ENCODE measurements at places on chromosomes 2 and 18.

DNA sequence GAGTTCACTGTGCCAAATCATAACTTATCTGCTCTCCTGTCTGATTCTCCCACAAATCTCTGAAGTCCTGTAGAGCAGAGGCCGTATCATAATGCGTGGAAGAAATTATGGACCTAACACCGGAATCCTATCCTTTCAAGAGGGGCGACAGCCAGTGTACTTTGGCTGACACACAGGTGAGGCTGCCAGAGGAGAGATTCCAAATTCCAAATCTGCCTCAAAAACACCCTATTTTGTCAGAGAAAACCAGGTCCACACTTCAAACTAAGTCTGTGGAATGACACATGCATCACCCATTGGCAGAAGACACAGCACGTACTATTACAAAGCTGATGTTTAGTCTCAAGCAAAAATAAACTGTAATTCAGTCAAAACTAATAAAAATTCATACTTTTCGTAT, 139.2 kb upstream of the PID1 start:
- DNase-seq, result no peak

DNA sequence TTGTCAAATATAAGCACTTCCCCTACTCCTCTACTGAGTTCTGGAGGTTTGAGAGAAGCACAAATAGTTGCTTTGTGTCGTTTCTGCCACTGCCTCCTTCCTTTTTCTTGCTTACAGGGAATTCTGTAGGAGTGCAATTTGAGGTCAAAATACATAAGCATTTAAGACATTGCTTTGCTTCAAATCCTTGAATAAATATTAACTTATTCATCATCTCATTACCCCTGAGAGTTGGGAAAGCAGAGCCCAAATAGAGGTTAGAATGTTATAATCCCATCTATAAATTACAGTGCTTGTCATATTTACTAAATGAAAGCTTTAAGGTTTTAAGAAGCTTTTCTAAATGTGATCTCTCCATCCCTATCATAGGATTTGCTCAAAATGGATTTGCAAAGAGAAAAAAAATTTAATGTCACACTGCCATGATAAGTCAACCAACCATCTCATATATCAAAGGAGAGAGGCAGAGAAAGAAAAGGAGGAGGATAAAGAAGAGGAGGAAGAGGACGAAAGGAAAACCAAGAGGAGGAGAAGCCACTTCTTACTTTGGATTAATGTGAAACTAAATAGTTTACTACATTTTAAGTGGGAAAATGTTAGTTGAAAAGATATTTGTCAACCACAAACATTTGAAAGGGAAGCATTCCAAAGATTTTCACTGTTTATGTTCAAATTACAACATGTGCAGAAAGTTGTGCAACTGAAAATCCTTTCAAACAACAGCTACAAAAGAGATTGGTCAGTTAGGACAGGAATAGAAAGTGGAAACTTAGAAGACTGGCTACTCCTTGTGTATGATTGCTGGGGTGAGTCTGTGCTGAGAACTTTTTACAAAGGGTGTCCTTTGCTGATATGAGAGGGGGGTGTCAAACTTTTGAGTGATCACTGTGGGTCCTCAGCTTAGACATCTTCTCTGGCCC, 277.3 kb upstream of the FN1 start:
- DNase-seq, result no peak

- DNase-seq, result no peak
Measured at GRCh38 chr18:23247331-23247730, 112.0 kb downstream of the CABLES1 start.

DNA sequence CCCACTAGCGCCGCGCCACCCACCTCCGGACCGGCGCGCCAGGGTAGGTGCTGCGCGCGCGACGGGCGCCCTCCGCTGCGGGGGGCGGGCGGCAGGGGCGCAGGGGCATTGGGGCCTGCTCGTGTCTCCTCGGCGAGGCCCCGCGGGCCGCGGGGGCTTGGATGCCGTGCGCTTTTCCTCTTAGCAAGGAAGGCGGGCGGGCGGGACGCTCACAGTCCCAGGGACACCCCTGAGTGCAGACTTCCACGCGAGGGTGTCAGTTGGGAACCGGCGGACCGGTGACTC, 748 bp downstream of the TWIST2 start:
- DNase-seq, result no peak

DNA sequence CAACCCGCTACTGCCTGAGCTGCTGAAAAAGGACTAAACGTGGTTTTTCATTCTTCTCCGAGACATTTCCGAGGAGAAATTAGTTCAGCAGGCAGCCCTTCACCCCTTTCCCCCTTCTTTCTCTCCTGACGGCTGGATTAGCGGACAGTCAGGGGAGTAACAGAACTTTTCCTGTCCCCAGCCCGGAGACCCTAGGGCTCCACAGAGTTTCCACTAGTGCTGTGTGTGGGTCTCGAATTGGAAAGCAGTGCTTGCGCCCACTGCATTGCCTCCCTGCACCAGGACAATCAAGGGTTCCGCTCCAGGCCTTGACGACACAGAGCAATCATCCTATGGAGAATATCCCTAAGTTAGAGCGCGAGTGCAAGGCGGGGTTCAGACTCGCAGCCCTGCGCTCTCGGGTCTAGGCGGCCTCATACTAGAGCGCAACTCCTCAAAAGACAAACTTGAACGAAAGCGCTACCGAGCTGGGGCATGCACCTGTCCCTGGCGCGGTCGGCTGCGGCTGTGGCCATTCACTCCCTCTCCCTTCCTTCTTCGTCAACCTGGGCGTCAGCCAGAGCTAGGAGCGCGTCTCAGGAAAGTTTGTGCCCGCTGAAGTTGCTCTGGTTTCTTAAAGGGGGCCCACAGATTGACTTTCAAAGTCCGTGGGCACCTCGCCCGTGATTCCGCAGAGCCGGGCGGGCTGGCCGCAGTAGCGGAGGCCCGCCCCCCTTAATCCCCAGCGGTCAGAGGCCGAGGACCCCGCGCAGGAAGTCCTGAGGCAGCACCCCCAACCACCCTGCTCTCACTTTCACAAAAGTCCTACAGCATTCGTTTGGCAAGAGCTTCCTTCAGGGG, 801 bp downstream of the OSR1 start:
- DNase-seq, result no peak

DNA sequence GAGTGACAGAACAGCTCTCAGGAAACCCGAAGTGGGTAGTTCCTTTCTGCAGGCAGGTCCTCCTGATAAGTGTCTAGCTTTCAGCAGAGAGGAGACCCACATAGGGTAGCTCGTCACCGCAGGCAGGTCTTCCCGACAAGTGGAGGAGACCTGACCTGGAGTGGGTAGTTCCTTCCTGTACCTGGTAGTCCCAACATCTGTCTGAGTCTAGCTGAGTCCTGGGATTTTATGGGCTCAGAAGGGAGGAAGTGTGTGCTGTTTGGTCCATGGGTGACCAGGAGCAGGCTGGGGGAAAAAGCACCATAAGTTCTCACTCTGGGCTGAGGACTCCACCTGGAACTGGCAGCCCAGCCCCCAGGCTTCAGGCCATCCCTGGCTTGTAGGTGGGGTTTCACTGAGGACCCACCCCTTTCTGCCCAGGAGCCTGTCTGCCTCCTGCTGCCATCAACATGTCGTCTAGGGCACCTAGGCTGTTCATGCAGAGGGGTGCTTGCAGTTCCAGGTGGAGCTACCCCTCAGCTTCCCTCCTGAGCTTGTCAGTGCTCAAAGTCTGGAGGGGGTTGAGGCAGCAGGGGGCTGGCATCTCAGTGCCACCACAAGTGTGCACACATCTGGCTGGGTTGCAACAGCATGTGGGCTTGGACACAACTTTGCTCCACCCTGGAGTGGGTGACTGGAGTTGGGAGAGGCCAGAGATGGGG, 9.4 kb downstream of the DYSF start:
- DNase-seq, result no peak

DNA sequence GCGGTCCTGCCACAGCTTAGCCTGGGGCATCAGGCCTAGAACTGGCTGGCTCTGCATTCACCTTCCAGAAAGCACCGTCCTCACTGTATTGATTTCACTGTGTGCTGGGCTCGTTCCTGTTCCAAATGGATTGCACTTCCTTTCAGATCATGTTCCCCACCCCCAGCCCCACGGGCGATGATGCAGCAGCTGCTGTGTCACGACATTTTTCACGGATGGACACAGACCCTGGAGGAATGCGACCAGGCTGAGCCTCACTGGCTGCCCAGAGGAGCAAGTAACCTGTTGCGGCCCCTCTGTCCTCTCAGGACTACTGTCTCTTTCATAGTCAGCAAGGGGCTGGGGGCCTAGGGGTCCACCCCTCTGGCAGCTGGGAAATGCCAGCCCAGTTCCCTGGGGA, 50.3 kb downstream of the CAPN13 start:
- no peak for DNase-seq

- DNase-seq, result no peak
Measured at GRCh38 chr2:226383461-226383860, 416.2 kb downstream of the IRS1 start.
